ENCODE measurements at places on chromosomes 7 and 10. TPM values are rescaled to one million over a fixed set of nuclear protein-coding genes. Genes with fewer than 3 reads are reported as not detected.

Gene VIPR2
- polyA plus RNA-seq = 6.8 TPM

Gene CALML3
- polyA plus RNA-seq = 0.08 TPM

Gene ALOX5
- 3.8 TPM for polyA plus RNA-seq

Gene NRG3
- polyA plus RNA-seq = 53.9 TPM

Gene MYPN
- polyA plus RNA-seq = 0.23 TPM

Gene TBC1D12
- polyA plus RNA-seq = 35.5 TPM

Gene NACAD
- 81.8 TPM for polyA plus RNA-seq

Gene GALNT11
- polyA plus RNA-seq = 61.5 TPM

Gene CLCN1
- polyA plus RNA-seq = 0.06 TPM

Gene ITGB8
- 68.6 TPM for polyA plus RNA-seq

Gene TPK1
- 4.4 TPM for polyA plus RNA-seq

Gene CYP2C19
- not detected for polyA plus RNA-seq

Gene CAV2
- 14.3 TPM for polyA plus RNA-seq

Gene OR9A2
- not detected for polyA plus RNA-seq

Gene TRRAP
- polyA plus RNA-seq = 35.3 TPM

Gene SPDYE11
- polyA plus RNA-seq = 0.36 TPM

Gene TUBAL3
- polyA plus RNA-seq = 0.18 TPM

Gene NOD1
- 5.1 TPM for polyA plus RNA-seq

Gene ASZ1
- polyA plus RNA-seq = not detected

All from spinal cord (tissue), 10 donors.